ENCODE measurements at places on chromosomes 11 and 22.

GRCh38 chr11:121389651-121390050, 62.5 kb upstream of the SORL1 start:
- peak; percentile 95 for DNase-seq

- peak; percentile 46 for DNase-seq
Observed at GRCh38 chr22:42608823-42609361, 5.8 kb downstream of the POLDIP3 start.

GRCh38 chr11:114079511-114080065, 20.1 kb downstream of the ZBTB16 start:
- DNase-seq, result no peak

DNA sequence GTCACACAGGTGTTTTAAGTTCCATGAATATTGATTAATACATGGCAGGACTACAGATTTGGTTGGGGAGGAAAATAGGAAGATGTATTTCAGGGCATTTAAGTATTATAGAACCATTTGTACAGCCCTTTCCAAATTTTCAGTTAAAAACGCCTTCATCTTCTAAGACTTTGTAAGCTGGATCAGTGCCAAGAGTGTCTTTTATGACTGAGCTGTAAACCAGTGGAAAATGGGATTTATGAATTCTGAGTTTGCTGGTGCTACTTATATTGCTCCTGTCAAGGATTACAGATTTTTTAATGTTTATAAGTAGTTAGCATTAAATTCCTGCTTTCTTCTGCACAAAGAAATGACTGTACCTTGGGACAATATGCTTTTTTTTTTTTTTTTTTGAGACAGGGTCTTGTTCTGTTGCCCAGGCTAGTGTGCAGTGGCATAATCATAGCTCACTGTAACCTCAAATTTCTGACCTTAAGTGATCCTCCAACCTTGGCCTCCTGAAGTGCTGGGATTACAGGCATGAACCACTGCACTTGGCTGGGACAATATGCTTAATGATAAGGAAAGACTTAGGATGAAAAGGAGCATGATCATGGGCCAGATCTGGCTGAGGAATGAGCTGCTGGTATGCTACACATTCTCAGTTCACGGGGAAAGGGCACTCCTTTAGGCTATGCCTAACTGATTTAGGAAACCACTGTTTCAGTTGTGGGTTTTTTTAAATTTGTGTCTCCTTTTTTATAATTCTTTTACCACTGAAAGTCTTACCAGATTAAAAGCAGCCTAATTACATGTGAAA, 113.6 kb upstream of the MTNR1B start:
- peak; percentile 50 for DNase-seq

- DNase-seq, result no peak
Observed at GRCh38 chr11:41133023-41133422, 326.4 kb downstream of the LRRC4C start.

Data from NCI-H446 (cell line).